NCI-H2029 treated with DMSO at 0.1 percent for 48 hours (cell line): ENCODE measurements at places on chromosomes 5 and 9.

GRCh38 chr9:38423973-38424843 is at the start of gene IGFBPL1:
IGFBPL1 (minus strand) TSS chr9:38424454; CDS start chr9:38424424, 30 bp downstream.
- no peak for DNase-seq

DNA sequence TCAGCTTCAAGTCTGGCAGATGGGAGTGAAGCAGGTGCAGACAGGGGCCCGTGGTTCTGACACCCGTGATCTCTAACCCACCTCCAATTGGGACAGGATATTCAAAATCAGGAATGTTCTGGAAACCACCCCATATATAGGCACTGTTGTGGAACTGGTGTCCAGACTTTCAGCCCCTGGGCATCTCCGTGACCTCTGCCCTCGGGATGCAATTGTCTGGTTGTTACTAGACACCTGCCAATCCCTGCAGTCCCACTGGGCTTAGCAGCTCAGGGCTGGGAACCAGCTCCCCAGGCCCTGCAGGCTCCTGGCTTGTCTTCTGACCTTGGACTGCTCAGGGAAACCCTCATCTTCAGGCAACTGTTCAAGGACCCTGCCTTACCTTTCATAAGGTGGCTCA is 38.8 kb downstream of the NTNG2 start:
- no peak for DNase-seq

GRCh38 chr5:139882961-139883539 is 87.4 kb downstream of the PSD2 start:
- DNase-seq, result no peak

GRCh38 chr5:140671472-140672125 is 1.8 kb downstream of the DND1 start:
- no peak for DNase-seq

DNA sequence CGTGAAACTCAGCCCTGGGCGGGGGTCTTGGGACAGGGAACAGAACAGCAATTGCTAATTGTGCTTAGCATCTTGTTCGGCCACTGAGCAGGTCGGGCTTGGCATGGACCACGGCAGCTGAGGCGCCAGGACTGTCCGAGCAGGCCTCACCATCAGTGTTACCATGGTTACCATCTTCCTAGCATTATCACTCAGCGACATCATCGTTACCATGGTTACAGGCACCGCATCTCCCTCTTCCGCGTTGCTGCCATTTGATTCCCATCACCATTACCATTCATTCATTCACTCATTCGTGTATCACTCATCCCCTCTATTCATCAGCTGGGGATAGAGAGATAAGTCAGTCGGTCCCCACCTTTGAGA is 81.0 kb upstream of the ZBTB43 start:
- DNase-seq, result no peak

GRCh38 chr5:38463634-38464521 is 92.6 kb downstream of the LIFR start:
- no peak for DNase-seq

DNA sequence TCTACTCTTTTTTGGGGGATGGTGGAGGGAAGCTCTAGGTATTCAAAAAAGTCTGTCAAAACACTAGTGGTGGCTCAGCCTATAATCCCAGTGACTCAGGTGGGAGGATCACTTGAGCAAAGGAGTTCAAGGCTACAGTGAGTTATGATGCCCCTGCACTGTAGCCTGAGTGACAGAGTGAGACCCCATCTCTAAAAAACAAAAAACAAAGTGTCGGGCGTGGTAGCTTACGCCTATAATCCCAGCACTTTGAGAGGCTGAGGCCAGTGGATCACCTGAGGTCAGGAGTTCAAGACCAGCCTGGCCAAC is 15.8 kb upstream of the SLC35D2 start:
- DNase-seq, result no peak

GRCh38 chr5:143870362-143870761 is 58.4 kb downstream of the HMHB1 start:
- no peak for DNase-seq
